ENCODE measurements at places on chromosomes 6 and 20. TPM values are rescaled to one million over a fixed set of nuclear protein-coding genes. Genes with fewer than 3 reads are reported as not detected.

GRCh38 chr20:51871943-51872342 lies 69.6 kb upstream of the SALL4 start:
- no peak for DNase-seq

The IL17A gene
- not detected for total RNA-seq

- no peak for DNase-seq
These were observed 136.0 kb downstream of the MTHFD1L start for GRCh38 chr6:151001387-151002056.

- DNase-seq, result no peak
These were observed 5.4 kb downstream of the DPPA5 start for GRCh38 chr6:73348550-73349204.

DNA sequence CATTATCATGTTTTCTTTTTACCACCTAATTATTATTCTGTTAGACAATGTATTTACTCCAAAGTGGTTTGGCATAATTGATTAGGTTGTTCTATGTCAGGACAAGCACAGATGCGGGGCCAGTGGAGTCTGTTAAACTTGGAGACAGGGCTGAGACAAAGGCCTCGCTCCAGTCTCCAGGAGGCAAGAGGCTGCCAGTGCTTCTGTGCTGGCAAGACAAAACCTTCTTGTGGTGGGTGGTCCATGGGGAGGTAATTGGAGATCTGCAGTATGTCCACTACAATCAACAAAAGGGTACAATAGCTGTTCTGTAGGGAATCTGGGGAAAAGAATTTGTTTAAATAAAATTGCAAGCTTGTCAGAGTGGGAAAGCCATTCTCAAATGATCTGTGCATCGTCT lies 677.2 kb upstream of the SLC35B3 start:
- DNase-seq, result no peak

The HLA-DPA1 gene
- total RNA-seq, result 35.9 TPM

GRCh38 chr6:121748376-121748775 lies 312.9 kb downstream of the GJA1 start:
- DNase-seq, result no peak

- DNase-seq, result peak; percentile 55
These were observed 714 bp downstream of the AIF1 start for GRCh38 chr6:31615748-31616147.

GRCh38 chr20:57317789-57318371 lies 11.7 kb upstream of the SPO11 start:
- no peak for DNase-seq

The FOXA2 gene
- total RNA-seq, result not detected

GRCh38 chr20:41643504-41643938 lies 25.3 kb upstream of the CHD6 start:
- DNase-seq, result no peak

GRCh38 chr20:64261138-64261537 lies 5.6 kb downstream of the PCMTD2 start:
- no peak for DNase-seq

- no peak for DNase-seq
These were observed 15.1 kb downstream of the E2F3 start for GRCh38 chr6:20416567-20417345.

GRCh38 chr6:45814772-45815171 lies 200.9 kb downstream of the CLIC5 start:
- no peak for DNase-seq

GRCh38 chr6:96420294-96420693 lies 101.3 kb upstream of the UFL1 start:
- DNase-seq, result no peak

- DNase-seq, result no peak
These were observed 43.8 kb downstream of the CEP57L1 start for GRCh38 chr6:109139109-109139508.

DNA sequence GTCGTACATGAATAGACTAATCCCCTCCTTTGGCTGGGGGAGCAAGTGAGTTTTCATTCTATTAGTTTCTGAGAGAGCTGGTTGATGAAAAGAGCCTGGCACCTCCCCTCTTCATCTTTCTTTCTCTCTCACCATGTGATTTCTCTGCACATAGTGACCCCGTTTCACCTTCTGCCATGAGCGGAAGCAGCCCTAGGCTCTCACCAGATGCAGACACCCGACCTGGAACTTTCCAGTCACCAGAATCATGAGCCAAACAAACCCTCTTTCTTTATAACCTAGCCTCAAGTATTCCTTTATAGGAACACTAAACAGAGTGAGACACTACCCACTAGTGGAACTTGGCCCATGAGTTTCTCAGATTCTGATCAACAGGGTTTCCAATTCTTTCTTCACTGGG lies 16.4 kb downstream of the OTOR start:
- no peak for DNase-seq

DNA sequence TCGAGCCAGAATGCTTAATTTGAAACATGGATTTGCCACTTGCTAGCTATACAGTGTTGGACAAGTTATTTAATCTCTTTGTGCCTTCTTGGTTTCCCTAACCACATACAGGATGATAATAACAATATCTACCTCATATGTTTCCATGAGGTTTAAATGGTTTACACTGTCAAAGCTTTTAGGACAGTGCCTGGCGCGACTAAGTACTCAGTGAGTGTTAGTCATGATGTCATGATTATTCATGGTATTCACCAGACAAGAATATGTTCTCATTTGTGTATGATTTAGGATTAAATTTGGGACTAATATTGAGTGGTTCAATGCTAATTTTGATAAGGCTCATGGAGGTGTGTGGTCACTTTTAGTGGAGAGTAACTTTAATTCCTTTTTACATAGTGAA lies 167.4 kb downstream of the EYA4 start:
- DNase-seq, result no peak

GRCh38 chr6:13395272-13396237 lies 67.2 kb upstream of the TBC1D7 start:
- DNase-seq, result no peak

The CDS2 gene
- total RNA-seq, result 60.7 TPM

DNA sequence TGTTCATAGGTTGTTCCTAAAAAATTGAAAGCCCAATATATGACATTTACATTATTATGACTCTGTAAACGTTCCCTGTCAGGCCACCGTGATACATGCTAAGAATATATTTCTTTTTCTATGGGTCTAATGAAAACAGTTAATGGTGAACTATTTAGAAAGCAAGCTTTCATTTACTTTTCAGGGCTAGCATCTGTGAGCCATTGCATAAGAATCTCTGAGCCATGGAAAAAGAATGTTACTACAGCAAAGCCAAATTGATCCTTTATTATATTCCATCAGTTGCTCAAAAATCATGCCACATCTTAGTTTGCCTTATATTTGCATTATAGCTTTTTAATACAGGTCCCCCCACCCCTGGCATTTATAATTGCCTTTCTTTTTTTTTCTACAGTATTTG lies 275.5 kb downstream of the ZFAND3 start:
- no peak for DNase-seq

GRCh38 chr6:40778918-40779317 lies 191.8 kb upstream of the LRFN2 start:
- no peak for DNase-seq

GRCh38 chr6:16592223-16592911 lies 168.9 kb downstream of the ATXN1 start:
- DNase-seq, result no peak

DNA sequence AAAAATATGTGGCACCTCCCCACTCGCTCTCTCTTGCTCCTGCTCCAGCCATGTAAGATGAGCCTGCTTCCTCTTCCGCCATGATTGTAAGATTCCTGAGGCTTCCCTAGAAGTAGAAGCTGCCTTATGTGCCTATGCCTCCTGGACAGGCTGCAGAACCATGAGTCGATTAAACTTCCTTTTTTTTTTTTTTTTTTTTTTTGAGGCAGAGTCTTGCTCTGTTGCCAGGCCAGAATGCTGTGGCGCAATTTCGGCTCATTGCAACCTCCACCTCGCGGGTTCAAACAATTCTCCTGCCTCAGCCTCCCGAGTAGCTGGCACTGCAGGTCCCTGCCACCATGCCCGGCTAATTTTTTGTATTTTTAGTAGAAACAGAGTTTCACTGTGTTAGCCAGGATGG lies 112.5 kb downstream of the FAM217A start:
- no peak for DNase-seq

The PRSS16 gene
- not detected for total RNA-seq

GRCh38 chr6:155186052-155186658 lies 77.7 kb upstream of the CLDN20 start:
- DNase-seq, result no peak

GRCh38 chr6:2942914-2943563 lies 28.3 kb downstream of the SERPINB6 start:
- peak; percentile 67 for DNase-seq

The IRF4 gene
- 7.4 TPM for total RNA-seq

DNA sequence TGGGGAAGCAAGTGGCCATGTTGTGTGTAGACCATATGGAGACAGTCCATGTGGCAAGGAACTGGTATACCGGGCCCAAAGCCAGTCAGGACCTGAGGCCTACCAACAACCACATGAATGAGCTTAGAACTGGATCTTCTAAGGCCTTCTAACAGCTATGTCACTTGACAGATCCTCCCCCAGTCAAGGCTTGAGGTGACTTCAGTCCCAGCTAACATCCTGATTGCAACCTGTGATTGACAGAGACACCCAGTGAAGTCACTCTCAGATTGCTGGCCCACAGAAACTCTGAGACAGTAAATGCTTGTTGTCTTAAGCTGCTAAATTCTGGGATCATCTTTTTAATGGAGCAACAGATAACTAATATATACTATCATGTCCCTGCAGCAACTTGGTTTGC lies 32.9 kb downstream of the AHI1 start:
- no peak for DNase-seq

The FNDC11 gene
- total RNA-seq, result 0.36 TPM

The SOX4 gene
- total RNA-seq, result 2.0 TPM

GRCh38 chr20:17676942-17677341 lies 5.1 kb downstream of the RRBP1 start:
- no peak for DNase-seq

DNA sequence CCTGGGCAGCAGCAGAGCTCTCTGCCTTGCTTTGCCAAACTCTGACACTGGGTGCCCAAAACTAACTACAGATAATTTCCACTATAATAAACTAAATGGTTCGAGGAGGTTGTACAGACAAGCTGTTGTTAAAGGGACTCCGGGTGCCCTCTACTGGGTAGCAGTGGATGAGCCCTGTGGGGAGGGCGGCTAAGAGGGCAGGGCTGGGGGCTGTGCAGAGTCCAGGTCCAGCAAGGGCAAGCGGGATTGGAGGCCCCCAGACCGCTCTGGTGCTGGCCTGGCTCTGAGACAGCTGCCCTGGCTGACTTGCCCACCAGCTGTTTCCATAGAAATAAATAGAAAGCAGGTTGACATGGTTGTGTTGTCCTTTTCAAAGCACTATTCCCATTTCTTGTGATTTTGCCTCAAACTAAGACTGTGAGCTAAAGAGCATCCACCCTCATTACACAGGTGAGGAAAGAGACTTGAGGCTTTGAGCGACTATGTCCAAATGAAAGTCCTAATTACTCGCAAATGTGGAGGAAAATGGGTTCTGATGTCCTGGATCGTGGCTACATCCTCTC lies 167.6 kb upstream of the CST7 start:
- peak; percentile 12 for DNase-seq

DNA sequence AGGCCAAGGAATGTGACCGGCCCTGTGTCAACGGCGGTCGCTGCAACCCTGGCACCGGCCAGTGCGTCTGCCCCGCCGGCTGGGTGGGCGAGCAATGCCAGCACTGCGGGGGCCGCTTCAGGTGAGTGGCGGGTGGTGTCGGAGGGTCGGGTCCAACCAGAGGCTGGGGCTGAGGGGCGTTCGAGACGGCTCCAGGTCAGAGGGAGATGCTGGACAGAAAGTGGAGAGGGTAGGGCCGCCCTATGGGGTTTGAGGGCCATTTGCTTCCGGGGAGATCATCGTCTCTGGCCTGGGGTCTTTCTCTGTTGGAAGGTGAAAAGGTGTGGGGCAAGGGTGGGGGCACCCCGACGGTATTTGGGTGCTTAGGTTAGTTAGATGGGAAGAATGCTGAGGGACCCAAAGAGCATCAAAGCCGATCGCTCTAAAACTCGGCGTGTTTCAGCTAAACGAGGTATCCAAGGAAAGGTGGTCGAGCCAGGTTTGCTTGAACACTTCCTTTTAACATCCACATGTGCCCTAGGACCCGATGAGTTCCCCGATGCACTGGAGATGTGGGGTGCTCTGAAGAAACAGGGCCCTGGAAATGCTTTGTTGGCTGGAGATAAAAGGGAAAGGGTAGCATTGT lies 691 bp downstream of the ATRN start:
- no peak for DNase-seq

The DDR1 gene
- total RNA-seq, result 19.8 TPM

The AGER gene
- total RNA-seq, result 56.0 TPM

The MED20 gene
- total RNA-seq, result 12.5 TPM

DNA sequence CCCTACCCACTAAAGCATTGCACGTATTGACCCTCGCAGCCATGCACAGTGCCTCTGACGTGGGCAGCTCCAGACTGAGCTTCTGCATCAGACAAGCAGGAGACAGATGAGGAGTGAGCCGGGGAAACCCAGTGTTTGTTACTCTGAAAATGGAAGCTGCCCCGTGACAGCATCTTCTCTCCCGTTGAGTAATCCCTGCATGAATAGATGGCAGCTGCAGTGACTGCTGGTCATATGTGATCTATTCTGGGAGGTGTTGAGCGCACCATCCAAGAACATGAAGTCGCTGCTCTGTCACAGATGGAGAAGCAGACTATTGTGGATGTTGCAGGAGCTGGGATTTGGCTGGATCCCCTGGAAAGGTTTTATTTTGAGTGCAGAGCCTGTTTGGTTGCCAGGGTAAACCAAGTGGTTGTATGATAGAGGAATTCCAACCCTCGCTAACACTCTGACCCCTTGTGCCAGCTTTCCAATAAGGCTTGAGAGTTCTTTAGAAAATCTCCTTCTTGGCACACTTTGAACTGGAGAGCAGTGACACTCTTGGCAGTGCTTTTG lies 242.2 kb downstream of the NRN1 start:
- no peak for DNase-seq

DNA sequence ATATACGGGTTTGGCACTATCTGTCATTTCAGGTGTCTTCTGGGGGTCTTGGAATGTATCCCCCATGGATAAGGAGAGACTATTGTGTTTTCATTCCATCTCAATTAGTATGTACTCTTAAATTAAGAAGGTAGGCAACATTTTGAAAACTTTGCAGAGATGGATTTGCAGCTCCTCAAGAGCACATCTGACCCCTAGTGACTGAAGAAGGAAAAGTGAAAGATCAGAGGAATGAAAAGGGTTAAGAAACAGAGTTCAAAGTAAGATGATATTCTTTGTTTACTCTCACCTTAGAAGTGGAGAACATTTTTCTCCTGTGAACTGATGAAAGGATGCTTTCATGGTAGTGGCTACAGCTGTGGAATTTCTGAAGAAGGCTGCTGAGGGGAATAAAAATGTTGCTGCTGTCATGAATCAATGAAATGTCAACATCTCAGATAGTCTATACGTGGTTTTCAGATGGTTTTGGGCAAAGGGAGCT lies 41.5 kb downstream of the SH3BGRL2 start:
- DNase-seq, result no peak

The SLC25A27 gene
- 5.2 TPM for total RNA-seq
